ENCODE measurements at places on chromosomes 7 and 10.

DNA sequence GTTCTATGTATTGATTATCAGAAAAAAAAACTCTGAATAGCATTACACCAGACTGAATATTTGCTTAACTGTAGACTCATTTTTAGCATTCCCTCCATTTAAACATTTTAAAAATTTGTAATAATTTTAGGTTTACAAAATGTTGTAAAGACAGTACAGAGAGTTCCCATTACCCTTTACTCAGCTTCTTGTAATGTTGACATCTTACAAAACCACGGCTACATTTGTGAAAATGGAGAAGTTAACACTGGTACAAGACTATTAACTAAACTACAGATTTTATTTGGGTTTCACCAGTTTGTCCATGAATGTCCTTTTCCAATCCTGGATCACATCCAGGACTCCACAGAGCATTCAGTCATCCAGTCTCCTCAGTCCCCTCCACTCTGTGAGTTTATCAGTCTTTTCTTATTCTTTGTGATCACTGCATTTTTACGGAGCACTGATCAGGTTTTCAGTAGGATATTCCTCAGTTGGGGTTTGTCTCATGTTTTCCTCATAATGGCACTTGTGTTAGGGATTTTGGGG lies 130.0 kb upstream of the EEPD1 start:
- no peaks in the 10 kb centered on the region for H3K4me1 ChIP-seq
- no peak overlapping the region for H3K27ac ChIP-seq
- DNase-seq: no peak
- no peak overlapping the region for H3K4me3 ChIP-seq
- no peaks in the 10 kb centered on the region for H3K27me3 ChIP-seq

DNA sequence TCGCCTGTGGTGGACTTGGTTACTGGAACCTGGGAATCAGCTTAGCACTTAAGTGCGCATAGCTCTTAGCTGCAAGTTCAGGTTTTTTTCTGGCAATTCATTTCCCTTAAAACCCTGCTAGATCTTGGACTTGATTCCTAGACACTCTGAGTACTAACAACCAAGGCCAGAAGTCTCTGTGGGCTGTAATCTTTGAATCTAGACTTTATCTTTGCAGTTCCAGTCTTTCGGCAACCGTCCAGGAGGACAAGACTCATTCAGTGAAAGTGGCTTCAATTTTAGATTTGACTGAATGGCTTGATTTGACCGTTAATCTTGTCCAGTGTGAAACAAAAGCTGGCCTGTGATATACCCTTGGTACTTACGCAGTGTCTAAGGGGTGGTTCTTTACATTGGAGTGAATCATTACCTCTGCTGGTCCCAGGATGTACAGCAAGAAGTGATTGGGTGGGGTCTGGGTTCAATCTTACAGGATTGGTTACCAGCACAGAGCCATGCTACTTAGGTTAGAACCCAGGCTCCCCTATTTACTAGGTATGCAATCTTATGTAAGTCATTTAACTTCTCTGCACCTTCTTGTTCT lies 16.4 kb downstream of the PTTG1IP2 start:
- DNase-seq: no peak
- H3K27ac ChIP-seq: no peak overlapping the region
- no peak overlapping the region for H3K4me3 ChIP-seq
- no peaks in the 10 kb centered on the region for H3K4me1 ChIP-seq

- peaks cover 8% of the 10 kb centered on the region for H3K4me1 ChIP-seq
- H3K4me3 ChIP-seq: no peak overlapping the region
- no peaks in the 10 kb centered on the region for H3K36me3 ChIP-seq
Observed at GRCh38 chr10:110436554-110437350, 61.0 kb upstream of the DUSP5 start.

DNA sequence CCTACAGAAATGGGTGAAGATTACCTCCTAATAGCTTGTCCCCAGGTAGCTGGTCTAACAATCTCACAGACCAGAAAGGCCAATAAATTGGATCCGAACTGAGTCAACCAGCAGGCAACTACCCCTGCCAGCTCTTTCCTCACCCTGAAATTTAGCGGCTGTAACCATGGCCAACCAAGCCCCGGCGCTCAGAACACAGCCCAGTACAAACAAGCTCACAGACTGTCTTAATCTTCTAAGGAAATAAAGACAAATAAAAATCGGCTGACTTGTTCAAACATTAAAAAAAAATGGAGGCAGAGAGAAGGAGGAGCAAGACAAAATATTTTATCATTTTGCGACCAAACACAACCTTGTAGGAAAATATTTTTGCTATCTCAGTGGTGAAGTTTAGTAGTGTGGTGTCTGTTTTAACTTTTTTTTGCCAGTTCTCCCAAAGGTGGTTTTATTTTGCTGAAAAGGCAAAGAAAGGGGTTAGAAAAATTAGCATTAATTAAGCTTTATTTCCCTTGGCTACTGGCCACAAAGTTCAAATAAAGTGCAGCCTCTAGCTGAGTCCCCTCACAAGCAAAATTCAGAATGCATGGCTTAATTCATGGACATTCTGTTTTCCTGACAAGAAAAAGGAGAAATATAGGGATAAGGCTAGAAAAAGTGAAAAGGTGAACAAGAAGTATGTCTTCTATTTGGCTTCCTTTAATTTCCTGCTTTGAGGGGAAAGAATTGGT lies 313.0 kb upstream of the NPVF start:
- H3K4me1 ChIP-seq: no peaks in the 10 kb centered on the region
- H3K27ac ChIP-seq: no peak overlapping the region
- H3K4me3 ChIP-seq: no peak overlapping the region
- H3K36me3 ChIP-seq: no peaks in the 10 kb centered on the region

GRCh38 chr10:11612021-11613001 lies 861 bp upstream of the USP6NL start:
- peak overlapping the region; percentile 46 for H3K4me3 ChIP-seq
- DNase-seq: no peak
- H3K27me3 ChIP-seq: no peaks in the 10 kb centered on the region
- H3K27ac ChIP-seq: peak overlapping the region; percentile 22
- H3K36me3 ChIP-seq: no peaks in the 10 kb centered on the region

DNA sequence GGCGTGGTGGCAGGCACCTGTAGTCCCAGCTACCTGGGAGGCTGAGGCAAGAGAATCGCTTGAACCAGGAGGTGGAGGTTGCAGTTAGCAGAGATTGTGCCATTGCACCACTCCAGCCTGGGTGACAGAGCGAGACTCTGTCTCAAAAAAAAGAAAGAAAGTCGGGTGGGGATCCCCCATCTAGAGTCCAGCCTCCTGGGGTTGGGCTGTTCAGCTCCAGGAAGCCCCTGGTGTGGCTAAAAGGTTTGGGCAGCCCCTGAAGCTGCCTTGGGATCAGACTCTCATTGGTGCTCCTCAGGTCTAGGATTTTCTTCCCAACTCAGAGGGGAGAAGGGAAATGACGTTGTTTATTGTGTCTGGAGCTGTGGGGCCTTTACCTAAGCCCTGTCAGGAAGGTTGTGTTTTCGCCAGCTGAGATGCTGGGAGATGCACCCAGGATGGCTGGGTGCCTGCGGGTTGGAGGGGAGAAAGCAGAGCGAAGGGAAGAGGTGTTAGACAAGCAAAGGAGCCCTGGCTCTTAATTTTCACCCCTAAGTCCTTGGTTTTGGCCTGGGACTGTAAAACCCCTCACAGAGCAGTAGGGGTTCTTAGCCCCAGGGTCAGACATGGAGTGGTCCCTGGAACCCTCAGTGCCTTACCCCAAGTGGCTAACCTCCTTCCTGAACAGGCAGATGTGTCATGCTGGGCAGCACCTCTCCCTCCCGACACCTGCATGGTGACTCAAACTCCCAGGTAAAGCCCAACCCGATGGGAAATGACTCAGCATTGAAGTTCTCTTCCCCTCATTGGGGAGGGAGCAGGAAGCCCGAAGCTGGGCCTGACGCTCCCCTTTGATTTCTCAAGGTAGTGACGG lies 21.1 kb downstream of the PLAU start:
- H3K4me3 ChIP-seq: no peak overlapping the region
- H3K27ac ChIP-seq: no peak overlapping the region
- no peaks in the 10 kb centered on the region for H3K27me3 ChIP-seq
- H3K36me3 ChIP-seq: no peaks in the 10 kb centered on the region
- H3K4me1 ChIP-seq: peaks cover 13% of the 10 kb centered on the region

GRCh38 chr10:17703706-17704105 lies 48.3 kb upstream of the TMEM236 start:
- H3K27me3 ChIP-seq: no peaks in the 10 kb centered on the region
- H3K27ac ChIP-seq: no peak overlapping the region
- no peaks in the 10 kb centered on the region for H3K4me1 ChIP-seq
- no peak overlapping the region for H3K4me3 ChIP-seq
- peaks cover 10% of the 10 kb centered on the region for H3K36me3 ChIP-seq

DNA sequence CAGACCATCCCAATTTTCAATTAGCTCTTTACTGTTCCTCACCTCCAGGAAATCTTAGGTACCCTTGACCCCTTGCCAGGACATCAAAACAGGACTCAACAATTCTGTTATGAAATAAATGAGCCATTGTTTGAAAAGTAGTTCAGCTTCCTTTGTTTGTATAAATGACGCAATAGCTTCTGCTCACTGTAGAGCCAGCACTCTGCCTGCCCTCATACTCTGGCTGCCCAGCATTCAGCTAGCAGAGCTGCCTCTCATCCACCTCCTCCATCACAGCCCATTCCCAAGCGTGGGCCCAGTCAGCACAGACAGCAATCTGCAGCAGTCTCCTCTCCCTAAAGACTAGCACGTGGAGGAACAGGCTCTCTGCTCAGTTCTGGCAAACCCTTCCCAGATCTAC lies 478.6 kb downstream of the GRID1 start:
- no peak overlapping the region for H3K4me3 ChIP-seq
- H3K4me1 ChIP-seq: no peaks in the 10 kb centered on the region
- no peaks in the 10 kb centered on the region for H3K36me3 ChIP-seq
- DNase-seq: no peak
- no peak overlapping the region for H3K27ac ChIP-seq

GRCh38 chr7:25196132-25196896 lies 32.0 kb downstream of the NPVF start:
- no peaks in the 10 kb centered on the region for H3K27me3 ChIP-seq
- no peaks in the 10 kb centered on the region for H3K36me3 ChIP-seq
- no peaks in the 10 kb centered on the region for H3K4me1 ChIP-seq
- DNase-seq: no peak

- H3K27me3 ChIP-seq: no peaks in the 10 kb centered on the region
- H3K4me1 ChIP-seq: no peaks in the 10 kb centered on the region
- no peak overlapping the region for H3K27ac ChIP-seq
- H3K4me3 ChIP-seq: no peak overlapping the region
Observed at GRCh38 chr7:140972876-140973829, 41.6 kb downstream of the MRPS33 start.

- H3K27me3 ChIP-seq: no peaks in the 10 kb centered on the region
- no peak overlapping the region for H3K27ac ChIP-seq
- peaks cover 16% of the 10 kb centered on the region for H3K36me3 ChIP-seq
- no peaks in the 10 kb centered on the region for H3K4me1 ChIP-seq
- H3K4me3 ChIP-seq: no peak overlapping the region
- DNase-seq: no peak
Observed at GRCh38 chr7:1898628-1899185, 228.6 kb downstream of the ELFN1 start.

DNA sequence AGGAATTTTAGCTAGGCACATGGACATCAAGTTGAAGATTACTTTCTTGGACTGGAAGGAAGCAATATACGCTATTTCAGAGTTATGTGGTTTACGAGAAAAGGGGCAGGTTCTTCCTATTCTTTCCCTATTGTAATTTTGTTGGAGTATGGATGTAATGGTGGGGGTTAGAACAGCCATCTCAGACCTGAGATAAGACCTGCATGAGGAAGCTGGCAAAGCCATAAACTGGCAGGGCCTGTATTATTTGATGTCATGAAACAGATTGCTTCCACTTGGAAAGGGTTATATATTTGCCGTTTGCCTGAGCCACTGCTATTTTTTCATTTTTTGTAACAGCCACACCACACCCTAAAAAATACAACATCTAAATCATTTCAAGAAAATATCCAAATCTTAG lies 220.5 kb upstream of the MAGI2 start:
- no peak overlapping the region for H3K27ac ChIP-seq
- no peaks in the 10 kb centered on the region for H3K4me1 ChIP-seq
- no peak overlapping the region for H3K4me3 ChIP-seq
- no peaks in the 10 kb centered on the region for H3K27me3 ChIP-seq

GRCh38 chr10:58385784-58386112 lies 538 bp downstream of the TFAM start:
- H3K27me3 ChIP-seq: no peaks in the 10 kb centered on the region
- H3K36me3 ChIP-seq: peaks cover 24% of the 10 kb centered on the region
- peak; percentile 5 for DNase-seq
- peak overlapping the region; percentile 74 for H3K27ac ChIP-seq

GRCh38 chr10:60777696-60778213 lies 523 bp upstream of the CDK1 start:
- H3K27me3 ChIP-seq: no peaks in the 10 kb centered on the region
- peak overlapping the region; percentile 32 for H3K27ac ChIP-seq
- H3K36me3 ChIP-seq: no peaks in the 10 kb centered on the region
- H3K4me3 ChIP-seq: peak overlapping the region; percentile 64

DNA sequence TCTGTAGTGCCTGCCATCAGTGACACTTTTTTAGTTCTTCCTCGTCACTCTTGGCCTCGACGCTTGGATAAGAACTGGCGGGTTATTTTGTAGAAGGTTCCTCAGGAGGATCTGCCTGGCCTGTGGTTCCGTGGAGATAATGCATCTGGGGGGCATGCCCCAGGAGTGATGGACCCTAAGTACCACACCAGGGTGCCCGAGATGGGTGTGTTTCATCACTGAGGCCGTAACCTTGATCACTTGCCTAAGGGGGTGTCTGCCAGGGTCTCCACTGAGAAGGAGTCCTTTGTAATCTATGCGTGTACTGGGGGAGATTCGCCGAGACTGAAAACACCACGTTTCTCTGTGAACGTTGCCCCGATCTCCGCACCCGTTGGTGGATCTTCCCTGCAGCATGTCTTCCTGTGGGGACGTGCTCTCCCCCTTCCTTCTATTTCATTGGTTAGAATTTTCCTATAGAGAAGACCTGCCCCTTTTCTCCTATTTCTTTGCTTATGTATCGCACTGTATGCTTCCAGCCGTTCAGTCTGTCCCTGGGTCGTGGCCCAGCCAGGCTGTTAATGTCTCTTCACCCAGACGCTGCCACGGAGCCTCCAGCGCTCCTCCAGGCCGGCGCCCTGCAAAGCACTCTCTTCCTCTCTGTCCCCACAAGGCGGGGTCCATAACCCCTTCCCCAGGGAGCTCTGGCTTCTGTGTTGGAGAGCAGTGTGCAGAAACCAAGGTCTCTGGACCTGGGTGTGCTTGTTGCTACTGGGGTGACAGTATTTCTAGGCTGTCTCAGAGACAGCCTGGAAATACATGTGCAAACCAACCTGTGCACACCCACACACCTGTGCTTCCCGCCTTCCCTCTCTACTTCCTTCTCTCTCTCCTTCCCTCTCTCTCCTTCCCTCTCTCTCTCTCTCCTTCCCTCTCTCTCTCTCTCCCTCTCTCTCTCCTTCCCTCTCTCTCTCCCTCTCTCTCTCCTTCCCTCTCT lies 14.4 kb upstream of the DPYSL4 start:
- H3K4me1 ChIP-seq: no peaks in the 10 kb centered on the region
- no peaks in the 10 kb centered on the region for H3K36me3 ChIP-seq
- DNase-seq: no peak
- H3K4me3 ChIP-seq: no peak overlapping the region
- H3K27me3 ChIP-seq: peaks cover 5% of the 10 kb centered on the region
- no peak overlapping the region for H3K27ac ChIP-seq

All from CD4-positive, alpha-beta memory T cell (primary cell).